ENCODE measurements at places on chromosomes 7 and 10.

DNA sequence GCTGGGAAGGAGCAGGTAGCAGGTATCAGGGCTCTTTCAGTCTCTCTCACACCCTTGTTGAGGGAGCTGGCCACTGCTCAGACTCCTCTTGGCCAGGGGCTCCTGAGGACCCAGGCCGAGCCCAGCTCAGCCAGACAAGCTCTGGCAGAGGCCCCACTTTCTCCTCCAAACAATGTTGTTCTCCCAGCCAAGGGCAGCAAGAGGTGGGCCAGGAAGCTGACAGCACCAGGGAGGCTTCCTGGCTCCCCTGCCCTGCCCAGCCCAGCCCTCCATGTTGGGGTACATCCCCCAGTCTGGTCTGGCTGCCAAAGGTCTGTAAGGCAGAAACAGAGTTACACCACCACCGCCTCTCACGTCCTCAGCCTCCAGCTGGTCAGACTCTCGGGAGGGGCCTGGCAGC lies 33.9 kb upstream of the COL13A1 start:
- DNase-seq, result no peak

DNA sequence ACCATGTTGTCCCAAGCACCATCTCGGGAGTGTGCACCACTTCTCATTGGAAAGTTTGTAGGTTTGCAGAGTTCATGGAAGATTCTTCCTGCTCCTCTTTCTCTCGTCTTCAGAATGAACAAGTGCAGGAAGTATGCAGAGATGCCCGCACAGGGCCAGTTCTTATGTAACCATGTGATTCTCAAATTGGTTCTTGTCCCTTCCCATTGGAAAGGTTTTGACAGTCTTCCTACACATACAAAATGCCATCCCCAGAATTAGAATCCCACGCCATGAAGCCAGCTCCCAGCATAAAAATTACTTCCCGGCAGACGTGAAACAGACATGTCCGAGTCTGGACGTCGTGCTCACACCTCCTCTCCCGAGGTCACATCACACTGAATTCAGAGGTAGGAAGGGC lies 251.6 kb downstream of the ELMO1 start:
- no peak for DNase-seq

- DNase-seq, result peak; percentile 2
Observed at GRCh38 chr7:113519472-113519871, 399.3 kb downstream of the PPP1R3A start.

DNA sequence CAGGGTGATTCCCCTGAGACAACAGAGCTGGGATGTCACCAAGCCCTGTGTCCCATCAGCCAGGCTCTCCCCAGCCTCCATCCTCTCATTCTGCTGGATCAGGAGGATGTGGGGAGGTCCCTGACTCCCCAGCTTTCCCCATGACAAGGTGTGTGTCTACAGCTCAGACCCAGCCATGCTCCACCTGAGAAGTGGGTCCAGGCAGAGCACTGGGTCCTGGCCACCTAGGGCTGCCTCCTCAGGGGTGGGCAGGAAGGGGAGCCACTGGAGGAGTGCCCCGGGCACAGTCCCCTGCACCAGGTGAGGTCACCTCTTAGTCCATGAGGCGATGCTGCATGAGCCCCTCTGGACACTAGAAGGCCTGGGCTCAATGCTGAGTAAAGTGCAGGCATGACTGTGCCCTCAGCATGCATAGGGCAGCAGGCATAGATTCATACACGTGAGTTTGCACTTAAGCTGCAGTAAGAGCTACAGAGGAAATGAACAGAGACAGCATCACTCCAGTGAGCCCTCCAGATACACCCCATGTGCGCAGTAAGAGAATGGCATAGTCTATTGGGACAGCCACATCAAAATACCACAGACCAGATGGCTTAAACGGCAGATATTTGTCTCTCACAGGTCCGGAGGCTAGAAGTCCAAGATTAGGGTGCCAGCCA lies 48.3 kb downstream of the ALOX5 start:
- no peak for DNase-seq

DNA sequence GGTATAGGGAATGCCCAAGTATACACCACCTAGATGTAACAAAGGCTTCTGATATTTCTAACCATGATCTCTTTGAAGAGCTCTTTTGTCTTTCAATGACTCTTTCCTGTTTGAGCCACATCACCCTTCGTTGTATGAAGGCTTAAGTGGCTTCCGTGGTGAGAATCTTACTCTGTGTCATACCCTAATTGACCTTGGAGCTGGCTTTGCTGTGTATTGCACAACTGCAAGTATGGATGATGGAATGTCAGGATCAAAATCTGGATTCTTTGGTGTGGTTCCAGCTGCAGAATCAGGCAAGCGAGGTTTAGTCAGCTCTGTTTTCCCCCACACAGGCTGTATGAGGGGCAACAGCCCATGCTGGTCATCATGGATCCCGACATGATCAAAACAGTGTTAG lies 16.0 kb downstream of the CYP3A43 start:
- DNase-seq, result no peak

- DNase-seq, result no peak
Observed at GRCh38 chr10:119933179-119933578, 40.6 kb downstream of the SEC23IP start.

DNA sequence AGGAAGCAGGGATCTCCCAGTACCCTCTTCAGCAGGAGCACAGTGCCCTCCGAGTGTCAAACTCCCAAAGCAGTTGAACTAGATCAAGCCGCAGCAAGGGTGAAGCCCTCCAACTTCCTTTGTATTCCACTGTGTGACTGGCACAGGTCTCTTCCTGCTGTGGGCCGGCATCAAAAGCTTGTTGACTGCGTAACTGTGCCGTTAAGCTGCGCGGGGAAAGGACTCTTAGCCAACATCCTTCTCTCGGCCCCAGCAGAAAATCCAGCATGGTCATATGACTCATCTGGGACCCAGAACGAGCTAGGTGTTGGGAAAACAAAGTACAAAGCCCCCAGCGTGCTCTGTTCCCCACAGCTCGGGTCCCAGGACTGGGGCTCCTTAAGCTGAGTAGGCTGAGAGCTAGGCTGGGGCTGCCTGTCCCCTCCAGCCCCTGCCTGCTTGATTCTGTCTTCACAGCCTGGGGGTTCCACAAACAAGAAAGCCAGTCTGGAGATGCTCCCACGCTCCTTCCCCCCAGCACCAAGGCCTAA lies 52.2 kb downstream of the COL17A1 start:
- no peak for DNase-seq

All from suppressor macrophage treated with lipopolysaccharide for 4 hours (primary cell).